Retina (tissue), 1 donor: ENCODE measurements at places on chromosomes 3 and 15.

GRCh38 chr3:13477943-13478342, 2.2 kb upstream of the HDAC11 start:
- peak; percentile 41 for DNase-seq

DNA sequence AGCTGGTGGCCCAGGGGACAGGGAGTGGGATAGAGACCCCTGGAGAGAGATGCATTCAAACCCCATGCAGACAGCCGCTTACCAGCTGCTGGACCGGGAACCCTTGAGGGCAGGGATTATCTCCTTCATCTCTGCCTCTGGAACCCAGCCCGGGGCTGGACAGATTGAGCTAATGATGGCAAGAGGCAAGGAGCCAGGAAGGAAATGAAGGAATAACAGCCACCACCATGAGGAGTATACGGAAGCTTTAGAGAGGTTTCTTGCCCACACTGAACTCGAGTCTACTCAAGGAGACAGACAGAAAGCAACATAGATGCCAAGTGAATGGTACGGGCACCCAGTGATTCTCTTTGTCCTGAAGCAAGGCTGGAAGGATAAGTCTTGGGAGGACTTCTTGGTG, 23.2 kb downstream of the HAPLN3 start:
- no peak for DNase-seq

DNA sequence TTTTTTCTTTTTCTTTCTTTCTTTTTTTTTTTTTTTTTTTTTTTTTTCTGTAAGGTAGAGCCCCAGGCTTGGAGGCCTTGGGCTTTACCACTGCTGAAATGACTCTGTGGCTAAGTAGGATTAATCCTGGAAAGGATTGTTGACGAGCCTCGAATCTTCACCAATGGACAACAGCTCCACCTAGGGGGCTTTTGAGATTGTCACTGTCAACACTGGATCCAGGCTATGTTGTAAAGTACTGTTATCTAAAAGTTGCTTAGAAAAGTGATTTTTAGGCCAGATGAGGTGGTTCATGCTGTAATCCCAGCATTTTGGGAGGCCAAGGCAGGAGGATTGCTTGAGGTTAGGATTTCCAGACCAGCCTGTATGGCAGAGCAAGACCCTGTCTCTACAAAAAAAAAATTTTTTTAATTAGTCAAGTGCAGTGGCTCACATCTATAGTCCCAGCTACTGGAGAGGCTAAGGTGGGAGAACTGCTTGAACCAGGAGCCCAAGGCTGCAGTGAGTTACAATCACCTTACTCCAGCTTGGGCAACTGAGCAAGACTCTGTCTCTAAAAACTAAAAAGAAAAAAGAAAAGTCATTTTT, 41.6 kb downstream of the KLHL18 start:
- DNase-seq = peak; percentile 57

DNA sequence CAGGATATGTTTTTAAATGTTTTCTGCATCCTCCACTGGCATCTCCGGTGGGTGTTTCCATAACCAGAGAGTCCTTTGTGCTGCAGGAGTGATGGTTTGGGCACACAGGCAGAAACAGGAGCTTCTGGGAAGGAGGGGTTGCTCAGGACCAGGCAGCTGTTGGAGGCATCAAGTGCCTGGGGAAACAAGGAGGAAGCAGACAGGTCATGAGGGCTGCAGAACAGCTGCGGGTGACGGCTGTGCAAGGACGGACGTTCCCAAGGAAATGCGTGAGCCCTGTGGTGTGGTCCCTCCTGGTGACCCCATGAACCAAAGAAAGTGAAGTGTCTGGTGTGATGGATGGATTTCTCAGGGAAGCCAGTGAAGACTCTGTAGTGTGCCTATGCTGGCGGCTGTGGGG, 61.2 kb upstream of the TNFAIP8L3 start:
- no peak for DNase-seq

DNA sequence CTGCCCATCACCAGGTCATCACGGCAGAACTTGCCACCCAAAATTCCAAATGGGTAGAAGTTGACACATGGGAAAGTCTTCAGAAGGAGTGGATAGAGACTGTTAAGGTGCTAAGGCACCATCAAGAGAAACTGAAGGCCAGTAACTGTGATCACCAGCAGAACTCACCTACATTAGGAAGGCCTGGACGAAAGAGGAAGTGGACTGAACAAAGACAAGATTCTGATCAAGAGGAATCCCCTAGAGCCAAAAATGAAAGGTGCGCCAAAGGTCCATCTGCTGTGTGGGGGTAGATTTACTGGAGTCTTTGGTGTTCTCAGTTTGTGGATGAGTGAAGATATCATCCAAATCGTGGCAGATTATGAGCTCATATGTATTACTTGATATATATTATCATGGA, 46.3 kb upstream of the P3H2 start:
- DNase-seq = no peak

DNA sequence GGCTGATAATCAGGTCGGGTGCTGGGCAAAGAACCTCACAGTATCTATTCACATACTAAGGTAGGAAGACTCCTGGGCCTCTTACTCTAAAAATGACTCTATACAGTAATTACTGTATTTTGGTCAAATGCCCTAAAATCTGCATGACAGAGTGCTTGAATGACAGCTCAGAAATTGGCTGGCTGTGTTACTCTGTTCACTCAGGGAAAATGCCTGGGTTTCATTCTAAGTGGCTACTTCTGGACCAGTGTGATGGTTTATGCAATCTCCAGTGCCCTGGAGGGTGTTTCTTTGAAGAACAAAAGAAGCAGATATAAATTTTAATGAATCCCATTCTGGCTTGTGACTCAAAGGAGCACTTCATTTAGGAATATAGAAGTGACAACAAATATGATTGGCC, 2.2 kb downstream of the GABRR3 start:
- DNase-seq = no peak

- DNase-seq = no peak
These were observed 12.7 kb downstream of the SEMA4B start for GRCh38 chr15:90213818-90214204.

- DNase-seq = peak; percentile 24
These were observed 66.9 kb downstream of the RNF13 start for GRCh38 chr3:149879872-149880271.

- DNase-seq = peak; percentile 52
These were observed 125.1 kb upstream of the ZBTB20 start for GRCh38 chr3:115272036-115272824.

GRCh38 chr3:131713416-131714123, 210.8 kb upstream of the MRPL3 start:
- DNase-seq = no peak

GRCh38 chr3:7447197-7447769, 586.4 kb downstream of the GRM7 start:
- no peak for DNase-seq

DNA sequence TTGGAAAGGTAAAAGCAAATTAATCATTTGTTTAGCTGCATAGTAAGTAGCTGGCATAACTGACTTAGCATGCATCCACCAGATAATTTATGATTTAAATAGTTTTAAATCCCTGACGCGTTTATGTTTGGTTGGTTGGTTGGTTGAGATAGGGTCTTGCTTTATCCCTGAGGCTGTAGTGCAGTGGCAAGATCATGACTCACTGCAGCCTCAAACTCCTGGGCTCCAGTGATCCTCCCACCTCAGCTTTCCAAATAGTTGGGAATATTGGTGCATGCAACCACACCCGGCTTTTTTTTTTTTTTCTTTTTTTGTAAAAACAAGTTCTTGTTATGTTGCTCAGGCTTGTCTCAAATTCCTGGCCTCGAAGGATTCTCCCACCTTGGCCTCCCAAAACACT, 263.4 kb downstream of the MCTP2 start:
- no peak for DNase-seq

- DNase-seq = peak; percentile 5
These were observed 51.4 kb downstream of the NFKBIZ start for GRCh38 chr3:101900736-101901135.

DNA sequence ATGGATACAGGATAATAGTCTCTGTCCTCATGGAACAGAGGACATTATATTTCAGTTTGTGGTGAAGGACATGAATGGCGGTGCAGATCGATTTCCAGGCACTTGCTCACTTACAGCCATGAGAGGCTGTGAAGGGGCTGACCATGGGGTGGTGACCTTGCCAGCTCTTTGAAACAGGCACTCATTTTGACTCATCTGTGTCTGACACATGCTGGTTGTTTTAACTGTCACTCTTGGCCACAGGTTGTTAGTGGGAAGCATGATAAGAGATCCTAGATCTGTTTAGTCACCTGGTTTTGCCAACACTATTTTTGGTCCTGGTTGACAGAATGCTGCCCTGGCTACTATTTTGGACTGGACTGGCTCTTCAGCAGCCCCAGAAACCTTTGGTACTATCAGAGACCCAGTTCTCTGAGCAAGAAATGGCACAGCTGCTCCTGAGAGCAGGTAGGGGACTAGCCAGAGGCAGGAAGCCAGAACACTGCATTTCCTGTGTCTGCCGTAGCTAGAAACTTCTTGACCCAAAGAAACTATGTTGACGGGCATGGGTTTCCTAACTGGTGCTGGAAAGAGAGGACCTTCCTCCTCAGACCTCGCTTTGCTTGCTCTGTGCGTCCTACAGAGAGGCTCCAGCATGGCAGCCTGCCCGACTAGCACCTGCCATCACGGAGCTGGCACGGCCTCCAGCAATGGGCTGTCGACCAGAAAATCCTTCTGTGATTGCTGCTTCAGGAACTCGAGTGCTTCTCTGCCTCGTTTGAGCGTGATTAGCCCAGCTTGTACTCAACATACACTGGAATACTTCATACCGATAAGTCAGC, 6.3 kb downstream of the PXYLP1 start:
- no peak for DNase-seq

- DNase-seq = no peak
These were observed 680 bp downstream of the POC1A start for GRCh38 chr3:52153389-52154096.

GRCh38 chr3:60707452-60708020, 543.7 kb downstream of the FHIT start:
- DNase-seq = no peak

- DNase-seq = no peak
These were observed 98.3 kb upstream of the SPATA12 start for GRCh38 chr3:56962206-56962605.

DNA sequence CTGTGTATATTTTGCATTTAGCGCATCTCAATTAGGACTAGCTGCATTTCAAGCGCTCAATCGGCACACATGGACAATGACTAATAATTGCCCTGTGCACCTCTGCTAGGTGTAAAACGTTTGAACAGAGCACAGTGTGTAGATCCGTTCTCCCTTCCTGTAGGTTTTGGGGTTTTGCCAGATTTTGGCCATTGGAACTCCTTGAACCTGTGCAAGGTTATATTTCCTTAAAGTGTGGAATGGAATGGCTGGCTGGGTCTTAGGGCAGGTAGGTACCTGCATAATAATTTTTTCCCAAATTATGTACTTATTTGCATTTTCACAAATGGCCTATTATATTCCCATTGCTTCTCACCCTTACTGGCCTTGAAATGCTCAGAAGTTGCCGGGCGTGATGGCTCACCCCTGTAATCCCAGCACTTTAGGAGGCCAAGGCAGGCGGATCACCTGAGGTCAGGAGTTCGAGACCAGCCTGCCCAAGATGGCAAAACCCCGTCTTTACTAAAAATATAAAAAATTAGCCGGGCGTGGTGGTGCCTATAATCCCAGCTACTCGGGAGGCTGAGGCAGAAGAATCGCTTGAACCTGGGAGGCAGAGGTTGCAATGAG, 777 bp downstream of the RNU5B-1 start:
- no peak for DNase-seq

DNA sequence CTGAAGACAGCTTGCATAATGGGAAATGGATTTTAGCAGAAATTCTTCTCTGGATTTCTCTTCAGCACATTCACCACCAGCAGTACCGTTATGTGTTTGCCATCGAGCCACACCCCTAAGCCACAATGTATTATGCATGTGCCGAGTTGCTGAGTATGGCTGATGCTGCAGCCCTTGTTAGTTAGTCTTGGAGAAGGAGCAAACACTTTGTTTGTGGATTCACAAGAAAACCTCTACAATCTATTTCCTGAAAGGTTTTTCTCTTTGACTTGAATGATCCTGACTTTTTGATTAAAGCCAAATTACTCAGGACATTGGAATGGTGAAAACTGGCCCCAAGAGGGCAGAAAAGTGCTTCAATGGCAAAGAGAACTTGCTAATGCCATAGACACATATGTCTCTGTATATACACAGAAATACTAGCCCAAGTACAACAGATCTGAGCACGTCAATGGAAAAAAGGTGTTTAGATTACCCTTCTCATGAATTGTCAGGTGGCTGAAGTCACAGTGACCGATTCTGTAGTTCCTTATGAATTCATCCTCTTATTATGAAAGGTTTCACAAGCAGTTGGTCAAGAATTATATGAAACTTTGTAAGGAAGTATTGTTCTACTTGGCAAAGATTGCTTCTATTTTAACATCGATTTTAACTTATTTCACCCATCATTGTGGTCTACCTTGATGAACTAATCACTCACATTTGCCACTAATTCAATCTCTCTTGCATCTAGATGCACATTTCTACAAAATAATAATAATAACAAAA, 103.0 kb downstream of the P3H2 start:
- DNase-seq = no peak

- DNase-seq = no peak
These were observed 37.1 kb downstream of the GASK1A start for GRCh38 chr3:43015991-43016865.

- DNase-seq = no peak
These were observed 87.8 kb downstream of the KLHL25 start for GRCh38 chr15:85706779-85707518.

DNA sequence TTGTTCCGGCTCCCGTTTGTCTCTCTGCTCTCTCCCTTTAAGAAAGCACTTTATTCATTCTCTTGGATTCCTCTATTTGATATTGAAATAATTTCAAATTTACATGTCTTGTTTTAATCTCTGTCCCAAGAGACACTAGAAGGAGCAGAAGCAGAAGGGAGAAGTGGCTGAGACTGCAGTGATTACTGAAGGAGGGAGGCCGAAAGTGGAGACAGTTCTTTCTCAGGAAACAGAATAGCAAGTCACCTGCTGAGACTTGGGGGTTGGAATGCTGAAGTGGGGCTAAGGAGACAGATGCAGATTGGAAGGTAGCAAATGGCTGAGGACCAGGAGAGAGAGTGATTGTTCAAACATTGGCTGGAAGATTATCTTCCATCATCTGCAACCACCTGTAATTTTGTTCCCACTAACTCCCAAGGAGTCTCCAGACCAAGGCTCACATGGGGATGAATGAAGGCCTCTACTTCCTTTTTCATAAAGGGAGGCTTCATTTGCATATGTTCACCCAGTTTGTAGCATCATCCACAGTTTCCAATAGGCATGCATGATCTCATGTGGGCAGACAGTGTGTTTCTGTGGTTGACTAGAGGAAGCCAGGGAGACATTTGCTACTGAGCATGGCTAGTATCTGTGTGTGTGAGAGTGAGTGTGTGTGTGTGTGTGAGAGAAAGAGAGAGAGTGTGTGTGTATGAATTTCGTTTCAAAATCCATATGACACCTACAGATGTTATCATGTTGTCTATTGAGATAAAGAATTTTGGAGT, 24.0 kb downstream of the LTF start:
- no peak for DNase-seq

- no peak for DNase-seq
These were observed 1.2 kb downstream of the LARP6 start for GRCh38 chr15:70852501-70853317.

- DNase-seq = peak; percentile 47
These were observed 55.3 kb downstream of the RSRC1 start for GRCh38 chr3:158165141-158165655.

GRCh38 chr3:102026656-102027055, 177.3 kb downstream of the NFKBIZ start:
- DNase-seq = no peak

- DNase-seq = no peak
These were observed 68.8 kb downstream of the CTNNB1 start for GRCh38 chr3:41267975-41268640.

GRCh38 chr3:58874248-58874741, 175.5 kb downstream of the CFAP20DC start:
- no peak for DNase-seq
